T47D (cell line): ENCODE measurements at places on chromosomes 2 and 18.

DNA sequence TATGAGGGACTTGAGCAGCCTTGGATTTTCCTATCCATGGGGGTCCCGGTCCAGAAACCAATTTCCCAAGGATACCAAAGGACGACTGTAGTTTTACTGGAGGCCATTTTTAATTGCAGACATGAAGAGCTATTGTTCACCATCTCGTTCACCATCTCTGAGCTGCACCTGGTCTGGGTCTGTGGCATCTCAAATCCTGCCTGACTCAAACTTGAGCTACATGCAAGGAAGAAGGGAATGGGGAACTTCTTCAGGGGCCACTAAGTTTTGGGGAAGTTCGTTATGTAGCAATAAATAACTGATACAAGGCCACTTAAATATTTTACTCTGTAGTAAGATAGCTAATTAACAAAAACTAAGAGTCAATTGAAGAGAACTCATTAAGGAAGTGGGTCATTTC is 2.1 kb upstream of the SMCHD1 start:
- DNase-seq: no peak

- no peak for DNase-seq
Measured at GRCh38 chr2:147348931-147349555, 495.8 kb upstream of the ACVR2A start.

DNA sequence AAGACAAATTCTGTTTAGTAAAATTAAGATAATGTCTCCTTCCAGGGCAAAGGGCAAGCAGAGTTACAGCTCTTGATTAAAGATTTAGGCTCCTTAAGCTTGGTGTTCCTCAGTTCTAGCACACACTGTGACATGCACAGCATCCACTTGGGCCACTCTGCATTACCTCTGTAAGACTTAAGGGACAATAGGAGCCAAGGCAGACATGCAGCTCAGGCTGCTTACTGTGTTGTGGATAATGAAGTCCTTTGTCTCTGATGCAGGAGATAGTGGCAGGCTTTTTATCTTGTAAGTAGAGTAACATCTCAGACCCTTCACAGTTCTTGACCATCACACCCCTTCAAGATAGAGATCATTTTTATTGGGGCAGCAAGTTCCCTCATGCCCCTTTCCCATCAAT is 31.2 kb downstream of the RBM45 start:
- DNase-seq: no peak

GRCh38 chr2:239268549-239268948 is 132.3 kb downstream of the HDAC4 start:
- DNase-seq: no peak

- DNase-seq: no peak
Measured at GRCh38 chr2:31322371-31322770, 88.4 kb downstream of the EHD3 start.

GRCh38 chr2:234991793-234992192 is 40.0 kb downstream of the SH3BP4 start:
- no peak for DNase-seq

DNA sequence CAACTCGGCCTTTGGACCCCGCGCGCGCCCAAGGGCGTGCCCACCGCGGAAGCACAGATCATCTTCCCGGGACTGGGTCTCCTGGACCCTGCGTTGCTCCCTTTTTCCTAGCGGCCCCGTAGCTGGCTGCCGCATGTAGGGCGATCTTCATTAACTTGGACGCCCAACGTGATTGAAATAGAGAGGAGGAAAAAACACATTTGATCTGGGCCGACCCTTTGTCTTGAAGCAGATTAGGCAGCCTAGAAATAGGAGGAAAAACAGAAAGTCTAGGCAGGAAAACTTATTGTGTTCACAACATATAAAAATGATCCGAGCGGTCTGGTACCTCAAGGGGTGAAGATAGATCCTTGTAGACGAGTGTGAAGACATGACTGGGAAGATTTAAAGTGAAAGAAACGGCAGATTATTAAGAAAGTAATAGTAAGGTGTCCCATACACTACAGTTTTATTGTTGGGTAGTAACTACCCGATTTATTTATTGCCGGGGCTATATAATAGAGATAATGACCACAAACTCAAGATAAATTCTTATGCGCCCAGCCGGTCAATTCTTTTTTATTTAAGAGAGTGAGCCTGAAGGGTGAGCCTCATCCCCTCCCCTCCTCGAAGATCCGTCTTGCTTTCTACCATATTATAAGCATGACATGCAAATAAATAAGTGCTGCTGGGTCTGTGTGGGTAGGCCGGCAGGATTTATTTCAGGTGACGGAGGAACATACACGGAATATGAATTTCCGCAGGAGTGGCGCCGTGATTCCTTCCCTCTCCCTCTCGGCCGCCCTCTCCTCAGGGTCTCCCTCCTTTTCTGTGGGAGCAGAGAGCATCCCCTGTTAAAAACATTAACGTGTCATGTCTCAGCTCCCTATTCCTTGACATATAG is 147.4 kb downstream of the MEIS1 start:
- DNase-seq: no peak

GRCh38 chr2:59276917-59277316 is 1035.8 kb upstream of the FANCL start:
- DNase-seq: no peak

DNA sequence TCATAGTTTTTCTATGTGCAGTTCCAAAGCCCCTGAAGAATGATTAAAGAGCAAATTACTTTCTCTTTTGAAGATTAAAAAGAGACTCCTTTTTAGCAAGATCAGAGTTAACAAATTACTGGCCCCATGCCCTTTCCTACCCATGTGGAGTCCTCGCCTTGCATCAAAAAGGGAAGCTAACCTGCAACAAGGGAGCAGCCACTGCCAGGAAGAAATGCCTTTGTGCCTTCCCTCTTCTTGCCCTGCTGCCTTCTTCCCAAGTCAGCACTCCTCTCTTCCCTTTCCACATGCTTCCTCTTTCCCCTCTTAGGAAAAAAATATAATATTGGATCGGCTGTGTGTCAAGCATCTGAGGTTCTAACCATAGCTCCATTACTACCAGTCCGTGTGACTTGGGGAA is 37.1 kb upstream of the CYP1B1 start:
- no peak for DNase-seq

DNA sequence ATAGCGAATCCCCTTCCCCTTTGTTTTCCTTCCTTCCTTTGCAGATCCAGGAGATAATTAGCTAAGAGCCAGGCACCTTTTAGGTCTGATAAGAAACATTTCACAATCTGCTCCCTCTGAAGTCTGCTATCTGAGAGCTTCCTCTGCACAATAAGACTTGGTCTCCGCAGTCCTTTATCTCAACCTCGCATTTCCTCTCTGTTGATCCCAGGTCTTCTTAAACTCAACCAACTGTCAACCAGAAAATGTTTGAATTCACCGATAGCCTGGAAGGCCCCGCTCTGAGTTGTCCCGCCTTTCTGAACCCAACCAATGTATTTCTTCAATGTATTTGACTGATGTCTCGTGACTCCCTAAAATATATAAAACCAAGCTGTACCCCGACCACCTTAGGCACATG is 78.4 kb upstream of the CTDP1 start:
- DNase-seq: no peak

DNA sequence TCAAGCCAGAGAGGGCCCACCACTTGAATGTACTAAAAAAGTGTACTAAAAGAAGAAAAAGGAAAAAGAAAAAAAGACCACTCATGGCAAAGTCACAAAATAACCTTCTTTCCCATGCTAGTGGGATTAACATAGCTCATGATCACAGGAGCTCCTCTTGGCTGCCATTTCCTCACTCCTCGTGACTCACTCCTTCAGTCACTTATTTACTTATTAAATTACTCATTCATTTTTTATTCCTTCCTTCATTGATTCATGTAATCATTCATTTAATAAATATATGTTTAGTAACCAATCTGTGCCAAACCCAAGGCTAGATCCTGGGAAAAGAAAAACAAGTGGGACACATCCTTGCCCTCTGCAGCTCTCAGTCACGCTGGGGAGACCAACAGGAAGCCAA is 300.5 kb downstream of the INSIG2 start:
- no peak for DNase-seq

- peak; percentile 22 for DNase-seq
Measured at GRCh38 chr2:237236188-237236587, 150.5 kb downstream of the COPS8 start.

- no peak for DNase-seq
Measured at GRCh38 chr2:215514516-215514915, 78.6 kb upstream of the FN1 start.
